ENCODE measurements at places on chromosomes 16 and 17.

- no peak for DNase-seq
These were observed at the start of gene DPEP1 for GRCh38 chr16:89613231-89613953. Gene DPEP1, plus strand, starts transcription at chr16:89613642. Its CDS starts 16,769 bp downstream, at chr16:89630411.

- DNase-seq: no peak
These were observed 323.0 kb downstream of the CBLN1 start for GRCh38 chr16:48958681-48959080.

DNA sequence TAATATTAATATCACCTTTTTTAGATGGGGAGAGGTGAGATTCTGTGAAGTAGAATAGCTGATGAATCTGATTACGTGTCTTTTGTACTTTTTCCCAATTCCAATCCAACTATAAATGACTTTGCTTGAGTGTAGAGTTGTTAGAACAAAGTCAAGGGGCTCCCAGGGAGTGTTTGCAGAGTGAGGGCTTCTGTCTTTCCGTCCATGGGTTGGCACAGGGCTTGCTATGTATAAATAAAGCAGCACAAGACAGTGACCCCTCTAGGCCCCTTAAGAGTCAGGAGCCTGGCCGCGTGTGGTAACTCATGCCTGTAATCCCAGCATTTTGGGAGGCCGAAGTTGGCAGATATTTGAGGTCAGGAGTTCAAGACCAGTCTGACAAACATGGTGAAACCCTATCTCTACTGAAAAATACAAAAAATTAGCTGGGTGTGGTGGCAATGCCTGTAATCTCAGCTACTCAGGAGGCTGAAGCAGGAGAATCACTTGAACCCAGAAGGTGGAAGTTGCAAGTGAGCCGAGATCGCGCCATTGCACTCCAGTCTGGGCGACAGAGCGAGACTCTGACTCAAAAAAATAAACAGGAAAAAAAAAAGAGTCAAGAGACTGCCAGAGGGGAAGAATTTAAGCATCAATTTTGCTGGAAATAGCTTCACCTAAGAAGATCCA is 127.9 kb upstream of the HS3ST3A1 start:
- DNase-seq: no peak

DNA sequence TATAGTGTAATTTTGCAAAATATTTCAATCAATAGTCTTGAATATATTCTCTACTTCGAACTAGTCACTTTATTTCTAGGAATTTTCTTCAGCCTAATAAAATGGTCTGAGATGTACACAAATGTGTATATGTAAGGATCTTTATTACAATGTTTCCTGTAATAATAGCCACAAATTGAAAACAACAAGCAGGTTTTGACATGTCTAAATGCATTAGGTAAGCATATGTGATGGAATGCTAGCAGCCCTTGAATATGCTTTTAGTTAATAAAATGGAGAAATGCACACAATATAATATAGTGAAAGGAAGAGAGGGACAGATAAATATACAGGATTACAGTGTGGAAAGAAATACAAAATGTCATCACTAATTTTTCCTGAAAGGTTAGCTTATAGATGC is 196.5 kb upstream of the IRX5 start:
- no peak for DNase-seq

GRCh38 chr17:78729641-78730040 is 52.4 kb downstream of the CYTH1 start:
- no peak for DNase-seq

All from cortex of kidney (tissue), 1 donor.